GM13977 (cell line): ENCODE measurements at places on chromosomes 2 and 18.
A peak's percentile ranks its signal among the peaks of the same experiment; 100 is the strongest.

DNA sequence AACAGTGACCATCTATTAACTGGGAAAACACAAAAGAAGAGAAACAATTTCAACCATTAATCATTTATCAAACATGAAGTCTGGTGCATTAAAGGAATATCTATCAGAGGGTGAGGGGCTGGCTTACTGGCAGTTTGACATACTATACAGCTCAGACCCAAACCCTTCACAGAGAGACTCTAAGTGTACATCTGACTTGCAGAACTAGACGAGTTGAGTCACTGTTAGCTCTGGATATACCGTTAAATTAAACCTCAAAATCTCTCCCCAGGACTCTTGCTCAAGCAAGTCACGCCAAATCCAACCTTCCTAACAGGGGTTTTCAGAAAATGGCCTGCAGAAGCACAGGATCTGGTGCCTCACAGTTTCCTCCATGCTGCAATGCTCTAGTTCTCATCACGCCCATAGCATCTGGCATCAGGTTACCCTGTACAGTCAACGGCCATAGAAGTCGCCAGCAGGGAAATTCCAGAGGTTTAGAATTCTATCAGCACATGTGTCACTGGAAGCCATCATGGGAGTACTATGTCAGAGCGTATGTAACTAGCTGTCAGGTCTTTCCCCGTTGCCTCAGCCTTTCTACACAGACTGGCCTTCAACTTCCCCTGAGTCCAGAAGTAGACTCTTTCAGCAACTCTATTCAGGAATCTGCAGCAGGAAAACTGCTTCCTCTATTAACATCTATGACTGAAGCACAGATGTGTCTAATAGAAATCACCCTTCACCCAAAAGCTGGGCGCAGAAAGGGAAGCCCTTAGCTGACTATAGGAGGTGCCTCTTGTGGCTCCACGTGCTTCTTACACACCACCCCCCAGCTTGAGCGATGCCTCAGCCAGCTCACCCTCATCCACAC lies 9.3 kb downstream of the TGOLN2 start:
- DNase-seq = no peak

DNA sequence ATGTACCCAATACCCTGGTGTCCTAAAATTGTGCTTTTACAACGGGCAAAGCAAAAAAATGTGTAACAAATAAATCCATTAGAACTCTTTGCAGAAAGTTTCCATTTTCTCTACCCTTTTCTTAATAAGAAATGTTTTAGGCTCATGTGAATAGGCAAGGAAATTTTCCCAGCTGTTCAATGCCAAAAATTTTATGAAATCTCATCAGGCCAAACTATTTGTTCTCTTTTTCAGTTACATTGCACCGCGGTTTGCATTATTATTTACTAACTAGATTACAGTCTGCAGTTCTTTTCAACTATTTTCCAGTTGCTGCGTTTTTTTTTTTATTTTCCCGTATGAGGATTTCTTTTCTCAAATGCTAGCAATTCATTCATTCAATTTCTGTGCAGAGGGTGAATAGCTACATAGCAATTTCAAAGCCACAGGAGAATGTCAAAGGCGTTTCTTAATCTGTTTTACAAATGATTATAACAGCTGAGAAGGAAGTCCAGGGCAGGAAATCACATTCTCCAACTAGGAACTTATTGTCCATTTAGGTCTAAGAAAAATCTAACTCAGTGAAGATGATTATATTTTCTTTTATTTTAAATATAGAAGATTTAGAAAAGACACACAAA lies 367.5 kb upstream of the MMADHC start:
- DNase-seq = no peak

GRCh38 chr2:146258071-146258470 lies 1586.8 kb upstream of the ACVR2A start:
- no peak for DNase-seq

DNA sequence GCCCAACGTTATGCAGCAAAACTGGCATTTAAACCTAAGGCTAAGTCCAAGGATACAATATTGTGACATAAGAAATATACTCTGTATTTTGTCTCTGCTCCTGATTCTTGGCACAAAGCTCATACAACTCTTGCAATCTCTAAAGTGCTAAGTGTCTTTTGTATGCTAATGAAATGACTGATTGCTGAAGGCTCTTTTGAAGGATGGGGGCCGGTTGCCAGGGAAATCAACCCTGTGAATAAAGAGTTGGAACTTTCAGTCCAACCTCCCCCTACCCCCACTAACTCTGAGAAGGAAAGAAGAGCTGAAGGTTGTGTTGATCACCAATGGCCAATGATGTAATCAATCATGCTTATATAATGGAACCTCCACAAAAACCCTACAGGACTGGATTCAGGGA lies 40.3 kb downstream of the SESTD1 start:
- no peak for DNase-seq

GRCh38 chr2:224038049-224038829 lies 847 bp downstream of the SERPINE2 start:
- peak; percentile 54 for DNase-seq

- no peak for DNase-seq
Observed at GRCh38 chr2:64565949-64566710, 42.0 kb downstream of the AFTPH start.

- no peak for DNase-seq
Observed at GRCh38 chr18:5527603-5528002, 16.2 kb downstream of the EPB41L3 start.

GRCh38 chr18:25604894-25605597 lies 253.1 kb upstream of the ZNF521 start:
- DNase-seq = no peak

DNA sequence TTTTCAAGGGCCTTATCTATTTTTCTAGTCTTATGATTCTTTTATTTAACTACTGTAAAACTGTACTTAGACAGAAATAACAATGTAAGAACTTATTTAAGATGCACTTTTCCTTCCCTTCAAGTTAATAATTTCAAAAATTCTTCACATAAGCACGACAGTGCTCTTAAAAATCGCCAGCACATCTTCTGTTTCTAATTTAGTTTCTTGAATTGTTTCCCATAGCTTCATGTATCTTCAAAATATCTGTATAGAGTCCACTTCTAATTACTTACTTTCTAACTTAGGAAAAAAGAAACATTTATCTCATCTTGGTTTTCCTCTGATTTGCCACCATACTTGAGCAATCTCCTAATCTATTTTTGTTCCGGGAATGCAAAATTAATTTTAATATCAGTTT lies 196.1 kb downstream of the BABAM2 start:
- no peak for DNase-seq

- DNase-seq = no peak
Observed at GRCh38 chr18:31574359-31574758, 17.3 kb upstream of the TTR start.

- no peak for DNase-seq
Observed at GRCh38 chr2:159925975-159926374, 128.0 kb upstream of the CD302 start.

GRCh38 chr2:51795248-51795888 lies 763.4 kb upstream of the NRXN1 start:
- no peak for DNase-seq

DNA sequence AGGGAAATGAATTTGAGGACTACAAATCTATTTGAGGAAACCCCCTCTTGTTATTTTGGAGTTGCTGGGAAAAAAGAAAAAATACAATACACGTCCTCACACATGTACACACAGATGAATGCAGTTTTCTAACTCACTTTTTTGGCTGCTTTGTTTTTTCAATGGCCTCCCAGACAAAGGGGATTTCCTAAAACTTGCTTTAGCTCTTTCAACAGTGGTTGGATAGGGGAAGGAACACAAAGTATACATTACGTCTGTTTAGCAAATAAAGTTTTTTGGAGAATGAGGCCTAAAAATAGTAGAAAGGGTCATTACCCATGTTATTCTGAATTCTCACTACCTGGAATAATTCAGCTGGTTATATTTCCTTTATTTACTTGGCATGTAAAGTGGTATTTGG lies 125.3 kb upstream of the ITGB6 start:
- no peak for DNase-seq

GRCh38 chr2:191739194-191739593 lies 61.3 kb downstream of the NABP1 start:
- no peak for DNase-seq

DNA sequence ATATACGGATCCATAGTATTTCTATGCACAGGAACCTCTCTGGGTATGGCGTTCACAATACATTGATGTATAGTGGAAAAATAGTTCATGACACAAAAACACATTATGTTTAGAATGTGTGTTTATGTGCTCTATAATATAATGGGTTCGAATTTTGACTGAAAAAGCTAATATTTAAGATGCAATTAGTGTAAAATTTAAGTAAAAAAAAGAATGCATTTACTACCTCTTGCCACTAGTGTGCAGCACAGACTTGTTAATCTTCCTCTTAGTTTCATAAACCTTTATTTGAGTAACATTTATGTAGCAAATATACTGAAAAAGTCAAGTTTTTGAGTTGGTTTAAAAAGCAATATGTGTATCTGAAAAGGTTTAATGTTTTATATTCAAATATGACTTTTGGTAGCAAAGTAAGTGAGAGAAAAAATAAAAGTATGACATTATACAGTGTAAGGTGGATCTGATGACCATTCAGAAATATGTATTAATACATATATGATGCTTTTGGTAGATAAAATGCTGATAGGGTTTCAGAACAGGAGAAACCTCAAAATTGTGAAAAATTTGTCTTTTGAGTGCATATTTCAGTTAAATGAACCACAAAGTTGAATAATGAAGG lies 49.4 kb downstream of the CCDC102B start:
- DNase-seq = no peak

DNA sequence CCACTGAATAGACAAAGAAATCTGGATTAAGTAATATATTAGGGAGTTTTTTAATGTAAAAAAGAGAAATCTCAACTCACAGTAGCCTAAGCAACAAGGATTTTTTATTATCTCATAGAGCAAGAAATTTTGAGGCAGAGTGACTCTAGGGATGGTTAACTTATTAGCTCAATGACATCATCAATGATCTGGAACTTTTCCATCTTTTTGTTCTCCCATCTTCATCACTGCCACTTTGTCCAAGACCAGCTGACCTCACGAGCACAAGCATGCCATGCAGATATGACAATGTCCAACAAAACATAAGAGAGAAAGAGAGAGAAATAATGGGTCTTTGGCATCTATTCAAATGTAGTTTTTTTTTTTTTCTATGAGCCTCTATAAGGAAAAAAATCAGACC lies 211.8 kb upstream of the RND3 start:
- no peak for DNase-seq

DNA sequence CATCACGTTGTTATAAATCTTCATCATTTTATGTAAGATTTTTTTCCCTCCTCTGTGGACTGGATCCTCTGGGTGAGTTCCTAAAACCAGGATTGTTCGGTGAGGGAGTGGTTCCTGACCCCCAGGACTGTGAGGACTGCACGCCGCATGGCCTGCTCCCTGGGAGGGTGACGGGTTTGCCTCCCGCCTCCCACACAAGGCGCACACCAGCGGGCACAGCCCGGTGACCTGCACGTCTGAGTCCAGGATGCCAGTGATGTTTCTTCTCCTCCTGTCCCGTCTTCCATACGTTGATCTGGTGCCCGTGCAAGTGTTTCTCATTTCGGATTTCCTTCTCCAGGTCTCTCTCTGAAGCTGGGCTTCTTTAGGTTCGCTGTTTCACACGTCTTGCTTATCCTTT lies 27.1 kb downstream of the CTDP1 start:
- DNase-seq = no peak

DNA sequence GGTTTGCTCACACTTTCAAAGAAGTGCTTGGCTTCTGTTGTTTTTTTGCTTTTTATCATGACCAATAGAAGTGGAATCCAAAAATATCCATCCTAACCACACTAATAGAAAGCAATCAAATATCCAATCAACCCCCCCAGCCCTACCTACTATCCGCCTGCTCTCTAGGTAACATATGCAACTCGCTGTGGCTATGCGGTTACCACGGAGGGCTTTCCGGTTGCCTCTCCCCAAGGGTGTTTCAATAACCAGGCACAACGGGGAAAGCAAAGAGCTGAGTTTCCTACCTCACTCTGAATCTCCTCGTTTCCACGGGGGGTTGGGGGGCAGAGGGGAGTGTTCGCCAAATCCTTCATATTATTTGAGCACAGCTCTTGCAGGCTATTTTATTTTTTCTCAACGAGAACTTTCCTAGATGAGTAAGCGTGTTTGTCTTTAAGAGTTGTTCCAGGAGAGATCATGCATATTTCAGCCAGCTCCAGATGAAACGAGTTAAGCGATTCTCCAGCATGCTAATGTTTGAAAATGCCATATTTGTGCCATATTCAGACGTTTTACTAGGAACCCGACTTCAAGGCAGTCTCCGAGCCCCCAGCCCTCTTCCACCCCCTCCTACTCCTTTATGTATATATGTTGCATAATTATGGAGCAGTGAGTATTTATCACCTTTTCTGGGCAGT lies 30.3 kb downstream of the PAX3 start:
- DNase-seq = no peak

DNA sequence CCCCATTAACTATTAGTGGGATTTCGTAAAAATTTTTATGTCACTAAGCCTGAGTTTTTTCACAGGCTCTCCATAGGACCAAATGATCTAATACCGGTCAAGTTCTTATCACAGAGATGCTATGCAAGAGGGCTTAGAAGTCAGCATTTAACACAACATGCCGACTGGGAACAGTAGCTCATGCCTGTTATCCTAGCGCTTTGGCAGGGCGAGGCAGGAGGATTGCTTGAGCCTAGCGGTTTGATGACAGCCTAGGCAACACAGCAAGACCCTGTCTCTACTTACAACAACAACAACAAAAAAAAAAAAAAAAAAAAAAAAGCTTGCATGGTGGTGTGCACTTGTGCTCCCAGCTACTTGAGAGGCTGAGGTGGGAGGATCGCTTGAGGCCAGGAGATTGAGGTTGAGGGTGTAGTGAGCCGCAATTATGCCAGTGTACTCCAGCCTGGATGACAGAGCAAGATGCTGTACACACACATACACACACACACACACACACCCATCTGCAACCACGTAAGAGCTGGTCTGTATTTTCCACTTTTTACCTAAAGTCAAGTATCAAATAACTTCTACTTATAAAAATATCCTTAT lies 67.6 kb upstream of the FAM124B start:
- no peak for DNase-seq

GRCh38 chr2:236286873-236287545 lies 22.8 kb upstream of the ASB18 start:
- no peak for DNase-seq

- DNase-seq = no peak
Observed at GRCh38 chr2:197073701-197074433, 147.4 kb upstream of the PGAP1 start.

GRCh38 chr2:221231511-221231910 lies 340.6 kb downstream of the EPHA4 start:
- DNase-seq = no peak
